ENCODE measurements at places on chromosomes 2 and 18.
A peak's percentile ranks its signal among the peaks of the same experiment; 100 is the strongest.

- H3K27me3 ChIP-seq = peaks cover 5% of the 10 kb centered on the region
- no peaks in the 10 kb centered on the region for H3K36me3 ChIP-seq
- H3K4me1 ChIP-seq = peaks cover 10% of the 10 kb centered on the region
- no peak for DNase-seq
- H3K27ac ChIP-seq = no peak overlapping the region
Measured at GRCh38 chr18:62452280-62452831, 70.5 kb upstream of the ZCCHC2 start.

GRCh38 chr2:157866666-157867642 lies 9.2 kb downstream of the ACVR1 start:
- H3K27ac ChIP-seq = no peak overlapping the region
- DNase-seq = no peak
- no peaks in the 10 kb centered on the region for H3K27me3 ChIP-seq
- peaks cover 2% of the 10 kb centered on the region for H3K4me1 ChIP-seq
- H3K4me3 ChIP-seq = no peak overlapping the region
- H3K36me3 ChIP-seq = no peaks in the 10 kb centered on the region

DNA sequence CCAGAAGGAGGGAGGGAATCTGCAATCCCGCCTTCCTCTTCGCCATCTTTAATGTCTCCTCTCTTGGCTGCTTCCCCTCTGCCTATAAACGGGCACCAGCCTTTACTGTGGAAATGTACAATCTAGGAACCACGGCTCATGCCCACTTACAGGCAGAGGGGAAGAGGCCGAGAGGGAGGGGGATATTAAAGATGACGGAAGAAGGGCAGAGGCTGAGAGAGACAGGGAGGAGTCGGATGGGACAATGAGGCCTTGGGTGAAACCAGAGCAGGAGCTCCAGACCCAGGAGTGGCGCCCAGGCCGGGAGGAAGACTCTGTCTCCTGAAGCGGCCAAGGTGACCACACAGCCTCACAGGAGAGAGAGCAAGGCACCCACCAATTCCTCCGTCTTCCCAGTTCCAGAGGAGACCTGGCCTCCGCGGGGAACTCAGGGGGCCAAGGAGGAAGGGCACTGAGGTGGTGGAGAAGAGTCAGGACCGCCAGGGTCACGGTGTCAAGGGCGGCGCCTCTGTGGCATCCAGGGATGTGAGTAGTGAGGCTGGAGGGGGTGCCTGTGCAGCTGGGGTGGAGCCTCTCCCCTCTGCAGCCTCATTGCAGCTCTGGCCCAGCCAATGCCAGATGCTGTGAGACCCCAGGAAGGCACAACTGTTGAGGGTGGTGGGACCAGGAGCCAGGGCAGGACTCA lies 67.8 kb downstream of the CIB4 start:
- no peak for DNase-seq
- H3K4me1 ChIP-seq = no peaks in the 10 kb centered on the region
- no peak overlapping the region for H3K4me3 ChIP-seq
- H3K36me3 ChIP-seq = no peaks in the 10 kb centered on the region
- H3K27me3 ChIP-seq = peaks cover 29% of the 10 kb centered on the region

DNA sequence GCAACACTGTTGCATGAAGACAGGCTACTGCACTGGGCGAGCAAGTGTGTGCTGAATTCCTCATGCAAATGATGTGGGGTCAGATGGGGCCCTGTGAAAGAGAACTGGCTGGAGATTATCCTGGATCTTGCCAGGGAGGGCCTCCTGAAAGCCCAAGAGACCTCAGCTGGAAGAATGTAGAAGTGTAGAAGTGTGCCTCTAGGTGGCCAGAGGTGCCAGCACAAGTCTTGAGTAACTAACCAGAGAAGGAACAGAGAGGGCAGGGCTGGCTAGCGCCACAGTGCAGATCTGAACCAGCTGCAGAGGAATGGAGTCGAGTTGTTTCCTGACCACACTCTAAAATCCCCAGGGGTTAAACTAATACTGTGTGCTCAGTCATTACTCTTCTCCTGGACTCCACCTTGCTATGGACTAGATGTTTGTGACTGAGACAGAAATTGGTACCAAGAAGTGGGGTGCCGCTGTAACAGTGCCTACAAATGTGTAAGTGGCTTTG lies 399.3 kb downstream of the LRATD1 start:
- H3K4me3 ChIP-seq = no peak overlapping the region
- no peaks in the 10 kb centered on the region for H3K36me3 ChIP-seq
- H3K4me1 ChIP-seq = no peaks in the 10 kb centered on the region
- no peaks in the 10 kb centered on the region for H3K27me3 ChIP-seq

- H3K36me3 ChIP-seq = no peaks in the 10 kb centered on the region
- no peak for DNase-seq
Measured at GRCh38 chr2:206716623-206717022, 1.6 kb downstream of the DYTN start.

DNA sequence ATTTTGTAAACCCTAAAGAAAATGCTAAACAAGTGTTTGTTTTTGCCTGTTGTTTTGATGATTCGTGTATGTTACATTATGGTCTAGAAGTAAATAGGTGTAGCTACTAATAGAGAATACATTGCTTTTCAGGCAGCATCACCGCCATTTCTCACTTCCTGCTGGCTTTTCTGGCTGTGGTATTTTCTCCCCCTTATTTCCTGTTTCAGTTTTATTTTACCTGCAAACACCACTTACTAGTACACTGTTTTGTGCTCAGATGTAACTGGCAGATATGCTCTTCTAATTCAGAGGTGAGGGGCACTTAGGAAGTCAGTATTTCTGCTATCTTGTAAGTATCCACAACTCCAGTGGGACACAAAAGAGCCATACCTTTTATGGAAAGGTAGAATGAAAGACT lies 38.1 kb upstream of the SLC3A1 start:
- H3K27ac ChIP-seq = no peak overlapping the region
- H3K4me1 ChIP-seq = peaks cover 3% of the 10 kb centered on the region
- DNase-seq = no peak
- no peak overlapping the region for H3K4me3 ChIP-seq
- no peaks in the 10 kb centered on the region for H3K36me3 ChIP-seq

DNA sequence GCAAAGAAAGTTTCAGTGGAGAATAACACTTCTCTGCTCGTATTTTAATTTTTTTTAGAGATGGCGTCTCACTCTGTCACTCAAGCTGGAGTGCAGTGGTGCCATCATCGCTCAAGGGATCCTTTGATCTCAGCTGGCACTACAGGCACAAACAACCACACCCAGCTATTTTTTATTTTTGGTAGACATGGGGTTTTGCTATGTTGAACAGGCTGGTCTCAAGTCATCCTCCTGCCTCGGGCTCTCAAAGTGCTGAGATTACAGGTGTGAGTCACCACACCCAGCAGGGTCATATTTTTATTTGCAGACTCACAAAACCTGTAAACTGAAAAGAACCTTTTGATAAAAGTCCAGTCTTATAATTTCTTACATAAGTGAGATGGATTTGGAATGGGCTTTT lies 2.6 kb downstream of the TRAK2 start:
- no peak for DNase-seq
- H3K36me3 ChIP-seq = no peaks in the 10 kb centered on the region
- no peaks in the 10 kb centered on the region for H3K4me1 ChIP-seq
- no peaks in the 10 kb centered on the region for H3K27me3 ChIP-seq
- H3K4me3 ChIP-seq = no peak overlapping the region

GRCh38 chr18:11149441-11150270 lies at the start of gene PIEZO2:
Gene PIEZO2, minus strand, starts transcription at chr18:11149569. Its CDS starts 981 bp downstream, at chr18:11148588.
- peak; percentile 66 for DNase-seq
- H3K4me1 ChIP-seq = no peaks in the 10 kb centered on the region
- no peak within 1 kb of the TSS for H3K27ac ChIP-seq
- H3K4me3 ChIP-seq = peak within 1 kb of the TSS; percentile 41
- no peaks in the 10 kb centered on the region for H3K36me3 ChIP-seq
- peaks cover 25% of the 10 kb centered on the region for H3K27me3 ChIP-seq

DNA sequence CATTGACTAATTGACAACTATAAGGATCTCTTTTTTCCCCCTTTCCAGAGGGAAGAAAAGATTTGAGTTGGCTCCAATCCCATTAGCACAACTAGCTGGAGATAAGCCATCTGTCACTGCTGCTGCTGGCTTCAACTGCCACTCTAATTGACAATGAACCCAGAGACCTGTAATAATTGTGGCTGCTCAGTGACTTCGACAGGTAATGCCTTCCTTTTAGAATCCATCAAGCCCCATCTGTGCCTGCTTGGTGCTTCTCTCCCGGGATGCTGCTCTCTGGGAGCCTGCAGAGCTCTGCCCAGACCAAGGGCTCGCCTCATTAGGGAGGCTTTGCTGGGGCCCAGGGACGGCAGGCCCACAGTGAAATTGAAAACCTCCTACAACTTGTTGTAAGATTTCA lies 376.7 kb upstream of the SOX11 start:
- no peak for DNase-seq
- no peak overlapping the region for H3K27ac ChIP-seq
- H3K27me3 ChIP-seq = no peaks in the 10 kb centered on the region
- no peak overlapping the region for H3K4me3 ChIP-seq
- H3K36me3 ChIP-seq = no peaks in the 10 kb centered on the region

DNA sequence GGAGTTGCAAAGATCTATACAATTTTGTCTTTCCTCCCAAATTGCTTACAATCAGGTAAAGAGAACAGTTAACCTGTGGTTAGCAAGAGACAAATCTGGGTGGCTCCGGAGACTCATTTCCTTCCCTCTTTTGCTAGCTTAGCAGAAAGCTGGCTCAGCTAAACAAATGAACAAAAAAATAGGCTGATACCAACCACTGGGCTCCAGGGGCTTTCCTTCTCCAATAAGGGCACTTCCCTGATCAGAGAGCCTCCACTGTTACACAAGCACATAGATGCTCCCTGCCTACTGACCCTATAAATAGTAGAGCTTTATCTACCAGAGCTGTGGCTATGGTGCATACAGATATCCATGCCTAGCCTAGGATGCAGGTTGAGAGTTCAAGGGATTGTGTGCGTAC lies 90.1 kb upstream of the ARL5A start:
- H3K27me3 ChIP-seq = no peaks in the 10 kb centered on the region
- H3K4me3 ChIP-seq = no peak overlapping the region
- DNase-seq = no peak
- no peak overlapping the region for H3K27ac ChIP-seq
- no peaks in the 10 kb centered on the region for H3K36me3 ChIP-seq
- no peaks in the 10 kb centered on the region for H3K4me1 ChIP-seq

- peak overlapping the region; percentile 86 for H3K4me3 ChIP-seq
- peak overlapping the region; percentile 55 for H3K27ac ChIP-seq
- H3K27me3 ChIP-seq = no peaks in the 10 kb centered on the region
- H3K4me1 ChIP-seq = peaks cover 6% of the 10 kb centered on the region
- DNase-seq = peak; percentile 77
Measured at GRCh38 chr18:8706791-8707555, 1.6 kb downstream of the MTCL1 start.

- H3K4me3 ChIP-seq = no peak overlapping the region
- no peaks in the 10 kb centered on the region for H3K36me3 ChIP-seq
- H3K27me3 ChIP-seq = no peaks in the 10 kb centered on the region
- no peak overlapping the region for H3K27ac ChIP-seq
- no peaks in the 10 kb centered on the region for H3K4me1 ChIP-seq
Measured at GRCh38 chr2:208093128-208093527, 31.2 kb downstream of the CRYGD start.

GRCh38 chr18:2961821-2962220 lies 51.1 kb downstream of the LPIN2 start:
- no peaks in the 10 kb centered on the region for H3K27me3 ChIP-seq
- peak; percentile 66 for DNase-seq
- H3K36me3 ChIP-seq = no peaks in the 10 kb centered on the region
- peaks cover 16% of the 10 kb centered on the region for H3K4me1 ChIP-seq

DNA sequence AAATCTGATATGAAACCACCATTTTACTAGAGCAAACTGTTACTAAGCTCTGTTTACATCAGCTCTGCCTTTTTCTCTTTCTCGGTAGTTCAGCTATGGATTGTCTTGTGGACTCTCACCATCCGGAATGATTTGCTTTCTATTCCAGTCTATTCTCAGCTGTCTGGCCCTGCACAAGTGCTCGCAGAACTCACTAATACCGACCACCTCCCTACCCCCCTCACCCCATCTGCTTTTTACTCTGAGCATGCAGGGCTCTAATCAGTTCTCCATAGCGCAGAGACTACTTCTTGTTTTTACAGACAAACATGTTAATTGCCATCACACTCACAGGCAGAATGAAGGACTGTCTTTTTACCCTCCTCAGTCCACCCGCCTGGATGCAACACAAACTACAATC lies 180.7 kb upstream of the POU3F3 start:
- H3K4me3 ChIP-seq = no peak overlapping the region
- DNase-seq = no peak
- H3K27me3 ChIP-seq = no peaks in the 10 kb centered on the region
- H3K36me3 ChIP-seq = no peaks in the 10 kb centered on the region
- H3K27ac ChIP-seq = no peak overlapping the region
- H3K4me1 ChIP-seq = no peaks in the 10 kb centered on the region

- H3K4me3 ChIP-seq = no peak overlapping the region
- H3K27ac ChIP-seq = no peak overlapping the region
- H3K36me3 ChIP-seq = no peaks in the 10 kb centered on the region
Measured at GRCh38 chr2:181396256-181397123, 60.7 kb upstream of the ITGA4 start.

DNA sequence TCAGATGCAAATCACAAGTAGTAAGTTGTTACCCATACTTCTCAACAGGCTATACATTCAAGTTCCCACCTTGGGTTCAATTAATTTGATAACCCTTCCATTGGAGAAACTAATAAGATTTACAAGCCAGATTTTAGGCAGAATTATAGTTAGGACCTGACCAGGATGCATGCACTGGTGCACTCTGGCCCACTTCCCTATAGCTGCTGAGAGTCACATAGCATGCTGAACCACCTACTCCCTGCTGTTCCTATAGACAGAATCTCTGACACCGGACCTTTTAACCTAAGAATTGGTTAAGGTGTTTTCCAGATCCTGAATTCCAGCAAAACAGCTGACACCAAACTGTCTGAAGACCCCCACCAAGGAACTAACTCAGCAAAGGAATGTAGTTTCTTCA lies 26.2 kb downstream of the FAM210A start:
- H3K4me3 ChIP-seq = no peak overlapping the region
- H3K4me1 ChIP-seq = no peaks in the 10 kb centered on the region
- no peak overlapping the region for H3K27ac ChIP-seq
- no peak for DNase-seq
- H3K27me3 ChIP-seq = no peaks in the 10 kb centered on the region
- H3K36me3 ChIP-seq = no peaks in the 10 kb centered on the region

- H3K4me3 ChIP-seq = peak overlapping the region; percentile 57
- peak overlapping the region; percentile 60 for H3K27ac ChIP-seq
- H3K36me3 ChIP-seq = no peaks in the 10 kb centered on the region
- H3K4me1 ChIP-seq = peaks cover 8% of the 10 kb centered on the region
Measured at GRCh38 chr18:25164211-25164847, 187.6 kb downstream of the ZNF521 start.

DNA sequence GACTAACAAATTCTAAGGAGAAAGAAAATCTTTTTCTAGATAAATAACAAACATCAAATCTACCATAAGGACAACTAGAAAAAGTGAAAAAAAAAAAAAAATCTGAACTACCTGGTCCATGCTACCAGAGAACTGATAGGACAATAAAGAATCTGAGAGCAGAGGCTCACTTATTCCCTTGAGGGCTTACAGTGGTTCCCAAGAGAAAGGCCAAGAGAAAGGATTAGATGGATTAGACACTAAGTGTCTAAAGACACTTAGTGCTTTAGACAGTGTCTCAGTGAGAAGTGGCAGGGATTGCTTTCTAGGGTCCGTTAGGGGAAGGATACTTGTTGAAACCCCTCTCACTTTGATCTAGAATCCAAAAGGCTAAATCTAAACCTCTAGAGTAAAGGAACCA lies 78.2 kb downstream of the COA5 start:
- H3K4me3 ChIP-seq = no peak overlapping the region
- no peak for DNase-seq
- no peaks in the 10 kb centered on the region for H3K27me3 ChIP-seq
- no peaks in the 10 kb centered on the region for H3K4me1 ChIP-seq
- no peaks in the 10 kb centered on the region for H3K36me3 ChIP-seq
